ENCODE measurements at places on chromosomes 13 and 19.

DNA sequence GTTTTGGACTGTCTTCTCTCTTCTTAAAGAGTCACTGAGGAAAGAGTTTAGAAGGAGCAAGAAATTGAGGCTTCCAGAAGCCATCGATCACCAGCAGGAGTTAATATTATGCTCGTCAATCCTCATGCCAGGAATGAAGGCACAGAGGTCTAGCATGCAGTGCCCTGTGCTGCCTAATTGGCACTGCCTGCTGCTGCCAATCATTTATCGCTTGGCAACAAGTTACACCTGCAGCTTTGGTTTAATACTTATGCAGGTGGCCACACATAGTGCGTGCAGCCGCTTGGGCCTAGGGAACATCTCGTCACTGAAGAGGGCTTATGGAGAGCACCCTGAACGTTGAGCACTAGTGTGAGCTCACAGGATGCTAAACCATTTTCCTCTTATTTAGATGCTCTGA, 2.7 kb upstream of the SOX1 start:
- no peak for DNase-seq

- DNase-seq, result no peak
Measured at GRCh38 chr13:96730676-96731075, 263.6 kb downstream of the OXGR1 start.

DNA sequence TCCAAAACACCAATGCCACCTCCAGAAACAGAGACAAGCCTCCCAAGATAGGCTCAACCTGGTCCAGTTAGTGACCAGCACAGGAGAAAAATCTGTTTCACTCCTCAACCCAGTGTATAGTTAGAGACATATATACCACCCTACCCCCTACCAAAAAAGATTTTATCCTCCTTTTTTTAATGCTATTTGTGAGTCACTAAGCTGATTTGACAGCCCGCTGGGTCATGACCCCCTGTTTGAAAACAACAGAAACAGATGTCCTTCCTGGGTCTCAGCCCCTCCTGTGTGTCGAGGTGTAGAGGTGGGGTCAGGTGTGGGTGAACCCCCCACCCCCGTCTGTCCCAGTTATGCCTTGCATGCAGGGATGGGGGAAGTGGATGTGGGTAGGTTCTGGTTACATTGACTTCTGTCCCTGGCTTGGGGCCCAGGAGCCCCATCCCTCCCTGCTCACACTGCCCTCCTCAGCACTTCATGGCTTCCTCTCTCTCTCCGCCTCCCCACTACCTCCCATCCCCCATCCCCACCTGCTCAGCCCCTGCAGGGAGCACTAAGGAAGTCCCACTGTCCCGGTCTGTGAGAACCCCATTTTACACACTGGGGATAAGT, 14.0 kb upstream of the TOMM40 start:
- no peak for DNase-seq

- no peak for DNase-seq
Measured at GRCh38 chr13:106047859-106048258, 487.6 kb downstream of the EFNB2 start.

GRCh38 chr13:101267656-101268055, 148.7 kb downstream of the NALCN start:
- DNase-seq, result no peak

GRCh38 chr13:42548731-42549551, 25.0 kb upstream of the TNFSF11 start:
- no peak for DNase-seq

DNA sequence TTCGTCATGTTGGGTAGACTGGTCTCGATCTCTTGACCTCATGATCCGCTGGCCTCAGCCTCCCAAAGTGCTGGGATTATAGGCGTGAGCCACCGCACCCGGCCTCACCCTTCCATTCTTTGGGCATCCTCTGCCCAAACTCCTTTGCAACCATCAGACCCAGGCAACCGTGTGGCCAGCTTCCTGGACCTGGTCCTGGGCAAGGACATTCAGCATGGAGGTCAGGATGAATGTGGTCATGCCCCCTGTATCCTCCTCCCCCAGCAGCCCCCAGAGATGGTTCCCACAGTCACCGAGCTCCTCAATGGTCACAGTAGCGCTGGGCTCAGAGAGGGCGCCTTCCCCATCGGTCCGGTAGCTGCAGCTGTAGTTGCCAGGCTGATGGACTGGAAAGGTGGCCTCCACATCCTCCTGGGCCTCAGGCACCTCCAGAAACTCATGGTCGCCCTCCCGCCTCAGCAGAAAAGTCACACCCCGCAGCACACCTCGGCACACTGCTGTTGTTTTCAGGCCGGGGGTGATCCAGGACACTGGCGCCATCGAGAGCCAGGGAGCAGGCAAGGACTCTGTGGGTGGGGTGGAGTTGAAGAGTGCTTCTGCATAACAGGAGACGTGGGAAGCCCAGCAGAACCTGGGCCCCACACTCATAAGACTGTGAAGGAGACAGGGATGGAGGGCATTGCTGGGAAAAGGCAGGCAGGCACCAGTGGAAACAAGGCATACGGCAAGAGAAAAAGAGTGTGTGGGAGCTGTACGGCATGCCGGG, 1.1 kb downstream of the A1BG start:
- DNase-seq, result no peak

DNA sequence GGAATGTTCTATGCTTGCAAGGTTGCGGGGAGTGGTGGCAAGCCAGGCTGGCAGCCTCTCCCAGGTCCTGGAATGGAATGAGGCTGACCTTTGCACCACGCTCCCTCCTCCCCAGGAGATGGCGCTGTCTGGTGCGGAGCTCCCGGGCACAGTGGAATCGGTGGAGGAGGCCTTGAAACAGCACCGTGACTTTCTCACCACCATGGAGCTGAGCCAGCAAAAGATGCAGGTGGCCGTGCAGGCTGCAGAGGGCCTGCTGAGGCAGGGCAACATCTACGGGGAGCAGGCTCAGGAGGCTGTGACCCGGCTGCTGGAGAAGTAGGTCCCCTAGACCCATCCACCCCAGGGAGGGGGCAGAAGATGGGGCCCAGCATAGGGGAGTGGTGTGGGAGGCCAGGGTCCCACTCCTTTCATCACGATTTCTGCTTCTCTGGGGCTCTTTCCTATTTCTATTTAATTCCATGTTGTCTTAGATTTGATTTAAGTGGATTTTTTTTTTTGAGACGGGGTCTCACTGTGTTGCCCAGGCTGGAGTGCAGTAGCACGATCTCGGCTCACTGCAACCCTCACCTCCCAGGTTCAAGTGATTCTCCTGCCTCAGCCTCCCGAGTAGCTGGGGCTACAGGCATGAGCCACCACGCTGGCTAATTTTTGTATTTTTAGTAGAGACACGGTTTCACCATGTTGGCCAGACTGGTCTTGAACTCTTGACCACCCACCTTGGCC, 53.2 kb upstream of the SHKBP1 start:
- DNase-seq, result peak; percentile 84

DNA sequence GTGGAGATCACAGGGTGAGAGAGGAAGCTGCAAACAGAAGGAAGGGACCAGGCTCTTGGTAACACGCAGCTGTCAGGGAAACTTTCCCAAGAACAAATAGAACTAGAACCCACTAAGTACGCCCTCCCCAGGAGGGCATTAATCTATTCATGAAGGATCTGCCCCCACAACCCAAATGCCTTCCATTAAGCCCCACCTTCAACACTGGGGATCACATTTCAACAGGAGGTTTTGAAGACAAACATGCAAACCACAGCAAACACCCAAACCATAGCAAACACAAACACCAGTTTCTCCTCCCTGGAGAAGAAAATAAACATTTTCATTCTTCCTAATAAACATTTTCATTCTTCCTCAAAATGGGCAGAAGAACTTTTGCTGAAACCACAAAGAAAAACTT, 329.6 kb downstream of the EFNB2 start:
- no peak for DNase-seq

- DNase-seq, result no peak
Measured at GRCh38 chr13:70043685-70044084, 63.9 kb upstream of the ATXN8OS start.
